Muscle of arm (tissue), 14 donors: ENCODE measurements at places on chromosomes 4 and X.

DNA sequence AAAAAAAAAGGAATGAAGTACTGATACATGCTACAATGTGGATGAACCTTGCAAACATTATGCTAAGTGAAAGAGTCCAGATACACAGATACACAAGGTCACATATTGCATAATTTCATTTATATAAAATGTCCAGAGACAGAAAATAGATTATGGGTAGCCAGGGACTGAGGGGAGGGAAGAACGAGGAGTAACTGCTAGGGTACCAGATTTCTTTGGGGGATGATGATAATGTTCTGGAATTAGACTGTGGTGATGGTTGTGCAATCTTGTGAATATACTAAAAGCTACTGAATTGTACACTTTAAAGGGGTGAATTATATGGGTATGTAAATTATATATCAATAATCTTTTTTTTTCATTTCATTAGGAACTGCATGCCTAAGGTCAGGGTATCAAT is 20.8 kb upstream of the AP1AR start:
- DNase-seq, result no peak

- no peak for DNase-seq
Observed at GRCh38 chr4:6379767-6380745, 92.4 kb downstream of the PPP2R2C start.

DNA sequence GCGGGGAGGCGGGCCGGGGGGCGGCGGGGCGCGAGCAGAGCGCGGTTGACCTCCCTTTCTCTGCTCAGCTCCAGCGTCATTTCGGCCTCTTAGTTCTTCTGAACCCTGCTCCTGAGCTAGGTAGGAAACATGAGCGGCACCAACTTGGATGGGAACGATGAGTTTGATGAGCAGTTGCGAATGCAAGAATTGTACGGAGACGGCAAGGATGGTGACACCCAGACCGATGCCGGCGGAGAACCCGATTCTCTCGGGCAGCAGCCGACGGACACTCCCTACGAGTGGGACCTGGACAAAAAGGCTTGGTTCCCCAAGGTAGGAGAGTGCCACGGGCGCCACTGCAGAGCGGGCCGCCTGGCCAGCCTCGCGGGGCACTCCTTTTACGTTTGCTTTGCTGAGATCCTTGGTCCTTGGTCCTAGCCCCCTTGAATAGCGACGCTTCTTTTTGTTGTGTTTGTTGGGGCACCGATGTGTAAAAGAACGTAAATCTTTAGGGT is at the start of gene HTATSF1:
Gene HTATSF1, plus strand, starts transcription at position 37 of the 497 bp plus-strand sequence. Its CDS starts 93 bp downstream, at position 130.
- DNase-seq, result no peak

DNA sequence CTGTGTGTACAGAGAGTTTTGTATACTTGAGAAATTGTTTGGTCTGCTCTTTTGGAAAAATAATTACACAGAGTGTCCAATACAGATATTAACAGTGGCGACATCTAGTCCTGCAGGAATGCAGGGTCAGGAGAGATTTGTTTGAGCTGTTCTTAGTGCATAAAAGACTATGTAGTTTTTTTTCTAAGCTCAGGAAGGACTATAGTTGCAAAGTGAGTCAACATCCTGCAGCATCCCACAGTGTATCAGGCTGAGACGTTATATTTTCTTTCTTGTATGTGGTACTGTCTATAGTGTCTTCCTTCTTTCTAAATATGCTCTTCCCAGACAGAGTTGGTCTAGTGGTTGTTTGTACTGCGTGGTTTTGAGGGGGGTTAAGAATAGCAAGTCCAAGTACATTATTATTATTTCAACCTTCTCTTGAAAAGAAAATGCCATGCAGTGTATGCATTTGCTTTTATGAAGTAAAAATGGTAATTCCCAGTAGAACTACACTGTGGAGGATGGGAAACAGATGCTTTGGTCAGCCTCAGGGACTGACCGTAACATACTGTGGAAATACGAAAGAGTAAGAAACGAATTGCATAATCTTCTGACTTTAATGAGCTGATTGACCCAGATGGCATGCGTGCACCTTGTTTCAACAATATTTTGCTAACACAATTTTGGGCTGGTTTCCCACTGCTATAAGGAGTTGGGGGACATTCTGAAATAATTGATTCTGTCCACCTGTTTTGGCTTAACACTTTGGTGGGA is 67.4 kb downstream of the DMP1 start:
- DNase-seq, result peak; percentile 38

DNA sequence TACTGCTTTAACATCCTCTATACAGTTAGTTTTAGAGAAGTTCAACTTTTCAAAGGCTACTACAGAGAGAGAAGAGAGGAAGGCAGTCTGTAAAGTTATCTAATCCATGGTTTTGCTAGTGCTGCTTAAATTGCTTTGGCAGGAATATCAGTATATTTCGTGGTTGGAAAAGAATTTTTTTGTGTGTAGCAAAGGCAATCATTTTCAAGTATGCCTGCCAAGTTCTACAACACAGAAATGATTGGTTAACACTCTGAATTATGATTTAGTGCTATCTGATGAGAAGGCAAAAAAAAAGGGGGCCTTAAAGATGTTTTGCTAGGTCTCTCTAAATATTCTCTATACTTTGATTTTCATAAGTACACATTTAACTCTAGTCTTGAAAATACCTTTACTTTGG is 133.1 kb downstream of the JADE1 start:
- DNase-seq, result peak; percentile 45

- DNase-seq, result no peak
Observed at GRCh38 chrX:16087076-16087475, 36.3 kb upstream of the GRPR start.

DNA sequence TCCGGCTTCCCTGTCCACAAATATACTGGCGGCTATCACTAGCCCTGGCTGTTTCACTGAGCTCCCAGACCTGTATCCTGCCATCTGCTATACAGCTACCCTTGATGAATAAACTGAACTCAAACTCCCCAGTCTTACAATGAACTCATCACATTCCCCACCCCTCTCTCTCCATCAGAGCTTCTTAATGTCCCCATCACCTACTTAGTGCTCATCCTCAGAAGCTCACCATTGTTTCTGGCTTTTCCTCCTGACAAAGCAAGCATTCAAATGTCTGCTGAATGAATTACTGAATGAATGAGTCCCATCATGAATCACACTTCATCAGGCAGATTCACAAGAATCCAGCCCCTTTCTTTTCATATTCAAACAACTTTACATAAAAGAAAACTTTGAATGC is 5.7 kb upstream of the DGAT2L6 start:
- no peak for DNase-seq

GRCh38 chr4:98326168-98326567 is 65.0 kb downstream of the RAP1GDS1 start:
- no peak for DNase-seq

GRCh38 chr4:138630666-138631065 is 384.9 kb upstream of the NOCT start:
- DNase-seq, result no peak

- DNase-seq, result no peak
Observed at GRCh38 chr4:170035231-170035630, 9.0 kb upstream of the MFAP3L start.

- no peak for DNase-seq
Observed at GRCh38 chr4:100130964-100131363, 59.3 kb downstream of the DDIT4L start.

- DNase-seq, result no peak
Observed at GRCh38 chrX:16212436-16212835, 45.2 kb downstream of the MAGEB17 start.

GRCh38 chrX:56066016-56066415 is 166.1 kb upstream of the KLF8 start:
- no peak for DNase-seq

- DNase-seq, result no peak
Observed at GRCh38 chr4:52968241-52968640, 106.1 kb downstream of the RASL11B start.
